ENCODE measurements at places on chromosomes 1 and 21. TPM values are rescaled to one million over a fixed set of nuclear protein-coding genes. Genes with fewer than 3 reads are reported as not detected.

- DNase-seq, result no peak
Measured at GRCh38 chr1:107474877-107475612, 334.2 kb downstream of the NTNG1 start.

DNA sequence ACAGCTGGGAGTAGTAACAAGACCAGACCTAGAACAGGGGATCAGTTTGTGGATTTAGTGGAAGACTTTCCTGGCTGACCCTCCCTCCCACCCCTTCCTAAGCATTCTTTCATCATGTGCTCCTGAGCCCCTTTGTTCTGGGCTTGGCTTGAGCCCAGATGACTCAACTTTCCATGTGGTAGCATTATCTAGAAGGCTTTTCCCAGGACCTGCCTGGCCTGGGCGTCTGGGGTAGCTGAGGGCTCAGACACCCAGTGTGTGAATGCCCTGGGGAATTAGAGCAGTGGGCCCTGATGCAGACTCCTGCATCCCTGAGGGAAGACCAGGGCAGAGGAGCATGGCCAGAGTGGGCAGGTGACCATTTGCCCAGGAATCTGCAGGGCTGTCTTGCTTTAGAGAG, 44.1 kb upstream of the TSPAN2 start:
- no peak for DNase-seq

The BMP8B gene
- total RNA-seq, result 1.7 TPM

GRCh38 chr1:22142315-22143064, 407 bp downstream of the WNT4 start:
- DNase-seq, result no peak

DNA sequence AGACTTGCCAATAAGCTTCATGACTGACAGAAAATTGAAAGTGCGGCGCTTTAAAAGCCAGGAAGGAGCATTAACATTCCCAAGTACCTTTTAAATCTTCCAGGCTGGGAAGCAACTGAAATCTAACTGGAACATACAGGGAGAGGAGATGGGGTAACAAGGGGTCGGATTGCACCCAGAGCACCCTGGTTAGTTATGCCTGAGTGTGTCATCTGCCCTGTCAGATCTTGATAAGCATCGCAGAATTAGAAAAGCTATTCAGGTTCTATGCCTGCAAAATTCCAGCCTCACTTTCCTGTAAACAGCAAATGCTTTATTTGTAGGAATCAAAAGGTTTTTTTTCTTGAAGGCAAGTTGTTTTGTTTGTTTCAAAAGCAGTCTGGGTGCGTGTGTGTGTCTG, 58.5 kb downstream of the SERBP1 start:
- no peak for DNase-seq

The IL10 gene
- total RNA-seq, result not detected

- DNase-seq, result no peak
Measured at GRCh38 chr1:53554592-53555305, 95.5 kb downstream of the DMRTB1 start.
